NCI-H1417 treated with DMSO at 0.1 percent for 48 hours (cell line): ENCODE measurements at places on chromosomes 16 and 17.

DNA sequence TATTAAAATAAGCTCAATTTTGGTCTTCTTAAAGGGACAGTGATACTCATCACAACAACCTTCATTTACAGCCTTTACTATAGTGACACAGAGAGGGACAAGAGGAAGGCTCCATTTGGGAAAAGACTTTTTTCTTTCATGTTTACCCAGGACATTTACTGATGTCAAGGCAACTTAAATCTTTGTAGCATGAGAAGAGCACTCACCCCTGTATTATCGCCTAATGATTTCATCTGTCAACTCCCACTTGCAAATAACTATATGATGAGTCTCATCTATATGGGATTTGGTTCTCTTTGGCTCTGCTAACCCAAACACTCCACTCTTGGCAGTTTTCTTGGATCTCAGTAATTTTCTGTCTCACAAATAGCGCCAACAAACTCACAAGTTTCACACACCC is 24.1 kb downstream of the BLMH start:
- no peak for DNase-seq

GRCh38 chr17:68868708-68869107 is 86.5 kb downstream of the ABCA8 start:
- DNase-seq = no peak

DNA sequence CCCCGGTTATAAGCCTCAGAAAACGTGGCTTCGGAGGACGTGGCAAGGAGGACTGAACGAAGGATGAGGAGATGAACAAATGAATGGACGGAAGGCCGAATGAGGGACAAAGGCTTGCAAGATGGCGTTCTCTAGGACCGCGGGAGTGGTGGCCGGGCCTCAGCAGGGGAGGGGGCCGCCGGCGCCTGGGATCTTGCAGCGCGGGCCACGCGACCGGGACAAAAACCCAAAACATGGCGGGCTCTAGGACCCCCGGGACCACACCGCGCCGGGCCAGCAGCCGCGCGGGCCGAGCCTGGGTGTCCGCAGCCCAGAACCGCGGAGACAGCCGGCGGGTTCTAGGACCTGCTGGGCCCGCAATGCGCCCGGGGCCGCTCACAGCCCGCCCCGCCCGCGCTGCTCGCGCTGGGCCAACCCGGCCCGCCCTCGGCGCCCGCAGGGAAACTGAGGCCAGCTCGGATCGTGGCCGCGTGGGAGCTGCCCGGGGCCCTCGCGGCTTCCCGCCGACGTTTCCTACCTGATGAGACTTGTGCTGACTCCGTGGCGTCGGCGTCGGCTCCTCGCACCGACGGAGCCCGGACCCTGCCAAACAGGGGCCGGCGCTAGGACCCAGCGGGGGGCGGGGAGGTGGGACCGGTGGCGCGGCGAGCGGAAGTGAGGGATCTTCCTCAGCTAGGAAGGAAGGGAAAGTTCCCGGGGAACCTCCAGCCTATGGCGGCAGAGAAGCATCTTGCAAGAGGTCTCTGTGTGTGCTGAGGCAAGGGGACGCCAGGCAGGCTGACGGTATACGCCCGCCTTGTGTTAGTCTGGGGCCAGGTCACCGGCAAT is 684 bp downstream of the ZNF668 start:
- DNase-seq = peak; percentile 26

- no peak for DNase-seq
These were observed 55.8 kb upstream of the GSE1 start for GRCh38 chr16:85557083-85557970.

GRCh38 chr16:30996985-30997724 is 12.1 kb downstream of the HSD3B7 start:
- no peak for DNase-seq

DNA sequence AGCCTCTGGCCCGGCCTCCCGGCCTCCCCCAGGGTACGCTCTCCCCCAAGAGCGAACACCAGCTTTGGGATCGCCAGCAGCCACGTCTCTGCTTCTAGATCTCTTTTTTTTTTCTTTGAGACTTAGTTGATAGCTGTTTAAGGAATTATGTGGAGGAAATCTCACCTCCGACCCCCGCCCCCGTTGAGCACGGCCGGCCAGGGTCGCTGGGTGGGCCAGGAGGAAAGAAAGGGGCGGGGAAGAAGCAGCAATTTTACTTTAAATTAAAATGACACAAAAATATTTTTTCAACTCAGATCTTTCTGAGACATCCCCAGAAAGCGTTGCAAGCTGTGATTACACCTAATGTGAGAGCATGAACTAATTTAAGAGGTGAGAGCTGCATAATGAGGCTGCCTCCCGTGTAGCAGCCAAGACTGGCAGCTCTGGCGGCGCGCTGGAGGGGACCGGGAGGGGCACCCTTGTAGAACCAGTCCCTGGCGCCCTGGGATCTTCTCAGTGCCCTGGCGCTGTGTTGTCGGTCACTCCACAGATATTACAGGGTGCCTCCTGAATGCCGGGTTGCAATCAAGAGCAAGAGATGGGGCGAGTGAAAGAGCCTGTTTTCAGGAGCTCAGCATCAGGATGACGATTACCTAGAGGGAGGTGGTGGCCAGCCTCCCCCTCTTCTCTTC is 1.9 kb upstream of the CBLN1 start:
- DNase-seq = no peak

DNA sequence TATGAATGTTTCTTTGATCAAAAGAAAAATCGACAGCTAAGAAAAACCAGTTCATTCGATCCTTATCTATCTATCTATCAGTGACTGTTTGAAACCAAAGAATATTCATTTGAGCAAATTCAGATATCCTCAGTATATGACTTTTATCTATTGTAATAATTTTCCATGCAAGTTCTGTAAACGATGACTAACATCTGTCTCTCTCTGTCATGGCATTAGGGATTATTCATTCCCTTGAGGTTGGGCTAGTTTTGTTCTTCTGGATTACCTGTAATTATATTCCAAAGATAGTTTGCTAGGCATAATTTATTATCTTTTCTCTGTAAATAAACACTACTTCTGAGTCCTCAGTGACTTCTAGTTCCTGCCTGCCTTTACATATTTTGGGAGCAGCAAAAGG is 497.7 kb upstream of the CDH11 start:
- DNase-seq = no peak

- no peak for DNase-seq
These were observed 137.1 kb upstream of the AXIN2 start for GRCh38 chr17:65698381-65699061.

DNA sequence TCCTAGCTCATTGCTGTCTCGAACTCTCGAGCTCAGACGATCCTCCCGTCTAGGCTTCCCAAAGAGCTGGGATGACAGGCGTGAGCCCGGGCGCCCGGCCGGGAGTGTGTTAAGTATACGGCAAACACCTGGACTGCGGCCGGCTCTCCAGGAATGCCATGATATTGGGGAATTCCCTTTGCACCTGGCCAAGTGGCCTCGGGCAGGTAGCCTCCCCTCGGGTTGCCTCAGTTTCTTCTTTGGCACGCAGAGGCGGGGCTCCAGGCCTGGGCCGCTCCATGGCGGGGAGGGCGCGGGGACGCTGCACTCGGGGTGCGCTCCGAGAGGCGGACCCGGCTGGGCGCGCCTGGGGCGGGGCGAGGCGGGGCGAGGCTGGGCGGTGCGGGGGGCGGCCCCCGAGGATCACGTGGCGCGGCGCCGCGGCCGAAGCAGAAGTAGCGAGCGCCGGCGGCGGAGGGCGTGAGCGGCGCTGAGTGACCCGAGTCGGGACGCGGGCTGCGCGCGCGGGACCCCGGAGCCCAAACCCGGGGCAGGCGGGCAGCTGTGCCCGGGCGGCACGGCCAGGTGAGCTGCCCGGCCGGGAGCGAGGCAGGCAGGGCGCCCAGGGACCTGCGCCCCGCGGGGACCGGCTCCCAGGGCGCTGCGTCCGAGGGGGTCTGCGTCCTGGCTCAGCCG is at the start of gene PLCG2:
PLCG2 (plus strand) TSS at position 431 of the 675 bp plus-strand sequence. CDS start 6,699 bp downstream, outside the sequence.
- no peak for DNase-seq
